CD14-positive monocyte (primary cell): ENCODE measurements at places on chromosomes 12 and 14. TPM values are rescaled to one million over a fixed set of nuclear protein-coding genes. Genes with fewer than 3 reads are reported as not detected.

DNA sequence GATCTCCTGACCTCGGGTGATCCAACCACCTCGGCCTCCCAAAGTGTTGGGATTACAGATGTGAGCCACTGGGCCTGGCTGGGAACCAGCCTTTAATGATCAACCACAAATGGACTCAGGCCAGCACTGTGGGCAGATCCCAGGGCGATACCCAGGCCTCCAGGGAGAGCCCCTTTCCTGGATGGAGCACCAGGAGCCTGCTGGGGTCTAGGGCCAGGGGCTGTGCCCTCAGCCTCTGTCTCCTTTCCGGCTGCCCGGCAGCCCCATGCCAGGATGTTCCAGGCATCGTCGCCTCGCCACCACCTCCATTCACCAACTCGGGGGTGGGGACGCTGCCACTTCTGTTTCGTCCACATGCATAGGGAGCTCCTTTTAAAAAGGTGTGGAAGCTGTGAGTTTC lies 2.3 kb downstream of the ADGRD1 start:
- H3K4me3 ChIP-seq: no peak overlapping the region
- DNase-seq: no peak
- H3K4me1 ChIP-seq: peaks cover 36% of the 10 kb centered on the region
- H3K27me3 ChIP-seq: no peaks in the 10 kb centered on the region

MNAT1 gene
- polyA plus RNA-seq: 2.3 and 4.1 TPM in 2 replicates

- peak overlapping the region; percentile 89 for H3K27ac ChIP-seq
- peaks cover 59% of the 10 kb centered on the region for H3K4me1 ChIP-seq
- H3K4me3 ChIP-seq: peak overlapping the region; percentile 98
- peaks cover 33% of the 10 kb centered on the region for H3K36me3 ChIP-seq
- DNase-seq: no peak
- no peaks in the 10 kb centered on the region for H3K27me3 ChIP-seq
These were observed 3.2 kb downstream of the DUSP6 start for GRCh38 chr12:89348894-89349699.

CISTR gene
- polyA plus RNA-seq: not detected in 2 replicates

DEPDC4 gene
- 0.25 TPM for polyA plus RNA-seq

GRCh38 chr14:104321088-104321801 lies 182.9 kb downstream of the KIF26A start:
- no peak overlapping the region for H3K4me3 ChIP-seq
- no peaks in the 10 kb centered on the region for H3K4me1 ChIP-seq
- DNase-seq: no peak
- H3K27ac ChIP-seq: no peak overlapping the region
- no peaks in the 10 kb centered on the region for H3K36me3 ChIP-seq

DNA sequence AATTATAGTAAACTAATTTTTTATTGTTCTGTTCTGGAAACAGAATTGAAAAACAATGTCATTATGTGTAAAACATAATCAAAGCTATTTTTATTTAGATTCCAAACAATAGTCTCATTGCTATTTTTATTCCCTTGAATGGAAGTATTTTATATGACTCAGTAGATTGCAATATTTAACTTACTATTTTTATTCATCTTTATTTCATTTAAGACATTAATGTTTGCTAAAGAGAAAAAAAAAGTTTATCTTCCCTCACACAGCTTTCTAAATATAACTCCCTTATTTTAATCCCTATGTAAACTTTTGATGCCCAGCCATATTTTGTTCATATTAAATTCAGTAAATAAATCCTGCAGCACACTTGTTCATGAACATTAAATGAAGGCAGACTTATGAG lies 622.4 kb downstream of the SLC6A15 start:
- DNase-seq: no peak
- no peaks in the 10 kb centered on the region for H3K36me3 ChIP-seq
- no peak overlapping the region for H3K27ac ChIP-seq

HOXC5 gene
- polyA plus RNA-seq: not detected

DNA sequence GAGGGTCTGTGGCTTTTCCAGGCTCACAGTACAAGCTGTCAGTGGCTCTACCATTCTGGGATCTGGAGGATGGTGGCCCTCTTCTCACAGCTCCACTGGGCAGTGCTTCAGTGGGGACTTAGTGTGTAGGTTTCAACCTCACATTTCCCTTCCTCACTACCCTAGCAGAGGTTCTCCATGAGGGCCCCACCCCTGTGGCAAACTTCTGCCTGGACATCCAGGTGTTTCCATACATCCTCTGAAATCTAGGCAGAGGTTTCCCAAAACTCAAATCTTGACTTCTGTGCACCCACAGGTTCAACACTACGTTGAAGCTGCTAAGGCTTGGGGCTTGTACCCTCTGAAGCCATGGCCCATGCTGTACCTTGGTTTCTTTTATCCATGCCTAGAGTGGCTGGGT lies 40.3 kb downstream of the KTN1 start:
- H3K27ac ChIP-seq: no peak overlapping the region
- H3K4me3 ChIP-seq: no peak overlapping the region
- DNase-seq: no peak
- no peaks in the 10 kb centered on the region for H3K4me1 ChIP-seq
- H3K27me3 ChIP-seq: no peaks in the 10 kb centered on the region
